ENCODE measurements at places on chromosomes 3 and 15.

- H3K4me3 ChIP-seq, result peak overlapping the region; percentile 84
- H3K36me3 ChIP-seq, result peaks cover 3% of the 10 kb centered on the region
- DNase-seq, result peak; percentile 58
- H3K27ac ChIP-seq, result peak overlapping the region; percentile 95
- no peaks in the 10 kb centered on the region for H3K27me3 ChIP-seq
Measured at GRCh38 chr15:74906067-74906449, 593 bp downstream of the FAM219B start.

GRCh38 chr3:191361456-191361855 lies 31.1 kb upstream of the UTS2B start:
- H3K27me3 ChIP-seq, result no peaks in the 10 kb centered on the region
- H3K27ac ChIP-seq, result no peak overlapping the region
- H3K4me1 ChIP-seq, result no peaks in the 10 kb centered on the region

GRCh38 chr3:87082796-87083440 lies 92.0 kb upstream of the VGLL3 start:
- no peak overlapping the region for H3K4me3 ChIP-seq
- no peak overlapping the region for H3K27ac ChIP-seq
- H3K4me1 ChIP-seq, result no peaks in the 10 kb centered on the region
- peak; percentile 31 for DNase-seq
- H3K27me3 ChIP-seq, result no peaks in the 10 kb centered on the region

DNA sequence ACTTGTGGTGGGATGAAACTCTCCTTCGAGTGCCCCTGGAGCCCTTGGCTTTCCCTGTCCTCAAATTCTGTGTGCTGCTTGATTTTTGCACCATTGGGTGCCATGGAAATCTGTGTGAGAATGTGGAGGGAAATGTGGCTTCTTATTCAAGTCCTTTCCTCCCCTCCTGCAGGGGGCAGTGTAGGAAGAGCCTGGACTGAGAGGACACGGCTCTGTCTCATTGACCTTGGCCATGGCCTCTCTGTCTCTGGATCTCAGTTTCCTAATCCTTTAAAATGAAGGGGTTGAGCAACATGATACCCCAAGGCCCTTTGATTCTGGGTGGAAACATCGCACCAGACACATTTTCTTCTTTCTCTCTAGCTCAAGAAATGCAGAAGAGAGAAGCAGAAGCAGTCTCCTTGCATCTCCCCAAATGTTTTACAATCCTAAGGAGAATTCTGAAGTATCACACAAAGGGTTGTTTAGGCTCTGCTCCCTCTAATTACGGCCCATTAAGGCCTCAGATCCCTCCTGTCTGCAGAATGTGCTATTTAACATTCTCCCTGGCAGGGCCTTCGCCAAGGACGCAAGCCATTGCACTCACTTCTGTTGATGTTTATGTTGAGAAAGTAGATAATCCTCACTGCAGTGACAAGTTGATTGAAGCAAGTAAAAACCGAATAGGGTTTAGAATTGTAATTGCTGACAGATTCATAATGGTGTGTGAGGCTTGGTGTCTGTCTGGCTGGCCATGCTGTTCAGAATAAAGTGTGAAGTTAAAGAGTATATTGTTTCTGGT lies 169.1 kb downstream of the TPRG1 start:
- no peaks in the 10 kb centered on the region for H3K27me3 ChIP-seq
- no peaks in the 10 kb centered on the region for H3K4me1 ChIP-seq
- peak; percentile 26 for DNase-seq
- no peak overlapping the region for H3K4me3 ChIP-seq
- no peaks in the 10 kb centered on the region for H3K36me3 ChIP-seq
- no peak overlapping the region for H3K27ac ChIP-seq

DNA sequence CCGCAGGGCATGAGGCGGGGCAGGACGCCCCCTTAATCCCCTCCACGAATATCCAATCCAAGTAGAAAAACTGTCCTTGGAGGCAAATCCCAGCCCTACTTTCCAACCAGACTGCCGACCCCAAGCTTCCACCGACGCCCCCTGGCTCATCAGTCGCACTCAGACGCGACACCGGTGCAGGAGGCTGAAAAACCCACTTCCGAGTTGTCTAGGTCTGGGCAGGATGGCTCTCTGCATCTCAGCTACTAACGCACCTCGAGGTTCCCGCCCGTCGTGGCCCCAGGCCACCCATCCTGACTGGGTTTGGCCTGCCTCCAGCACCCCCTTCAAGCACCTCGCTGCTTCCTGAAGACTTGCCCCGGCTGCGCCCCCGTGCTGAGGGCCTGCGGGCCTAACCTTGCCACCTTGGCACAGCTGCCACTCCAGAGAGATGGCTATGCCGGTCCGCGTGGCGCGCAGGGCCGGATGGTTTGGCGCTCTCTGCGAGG lies 15.5 kb downstream of the RGMA start:
- H3K4me1 ChIP-seq, result no peaks in the 10 kb centered on the region
- peak overlapping the region; percentile 36 for H3K27ac ChIP-seq
- H3K4me3 ChIP-seq, result no peak overlapping the region
- no peaks in the 10 kb centered on the region for H3K36me3 ChIP-seq
- no peak for DNase-seq
- peaks cover 30% of the 10 kb centered on the region for H3K27me3 ChIP-seq

- no peak overlapping the region for H3K27ac ChIP-seq
- peak overlapping the region; percentile 16 for H3K4me3 ChIP-seq
- no peaks in the 10 kb centered on the region for H3K36me3 ChIP-seq
- H3K4me1 ChIP-seq, result peaks cover 3% of the 10 kb centered on the region
Measured at GRCh38 chr3:23671851-23672589, 133.7 kb upstream of the UBE2E1 start.

DNA sequence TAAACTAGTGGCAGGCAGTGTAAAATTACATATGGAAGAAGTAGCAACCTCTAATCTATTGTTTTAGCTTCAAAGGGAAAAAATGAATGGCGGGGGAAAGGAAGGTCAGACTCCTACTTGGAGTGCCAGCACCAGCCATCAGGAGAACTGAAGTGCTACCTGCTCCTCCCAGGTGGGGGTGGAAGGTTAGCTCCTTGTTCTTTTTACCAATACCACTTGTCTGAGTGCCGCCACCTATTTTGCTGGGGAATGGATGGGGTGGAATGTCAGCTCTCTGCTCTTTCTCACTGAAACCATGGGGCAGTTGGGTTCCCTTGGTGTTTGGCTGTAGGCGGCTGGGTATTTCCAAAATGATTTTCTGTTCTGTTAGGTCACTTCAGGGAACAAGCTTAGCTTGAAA lies 428.7 kb upstream of the EPHA3 start:
- H3K4me1 ChIP-seq, result no peaks in the 10 kb centered on the region
- DNase-seq, result no peak
- H3K36me3 ChIP-seq, result no peaks in the 10 kb centered on the region
- no peak overlapping the region for H3K27ac ChIP-seq

DNA sequence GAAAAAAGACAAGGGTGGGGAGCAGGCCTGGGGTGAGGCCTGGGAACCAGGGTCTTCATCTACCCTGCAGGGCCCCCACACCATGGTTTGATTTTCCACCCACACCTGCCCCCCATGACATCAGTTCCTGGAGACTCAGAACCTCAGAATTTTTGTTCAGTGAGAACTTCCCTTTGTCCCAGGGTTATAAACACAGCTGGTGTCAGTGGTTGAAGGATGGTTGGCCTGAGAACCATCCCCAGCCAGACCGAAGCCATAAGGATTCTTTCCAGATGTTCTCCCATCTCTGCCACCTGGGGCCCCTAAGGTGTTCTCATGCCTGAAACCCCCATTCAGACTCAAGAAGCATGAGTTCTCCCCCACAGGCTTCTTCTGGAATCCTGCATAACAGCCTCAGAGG lies 16.6 kb downstream of the CCDC33 start:
- no peaks in the 10 kb centered on the region for H3K36me3 ChIP-seq
- no peak for DNase-seq
- H3K27me3 ChIP-seq, result no peaks in the 10 kb centered on the region
- H3K27ac ChIP-seq, result no peak overlapping the region
- no peak overlapping the region for H3K4me3 ChIP-seq

DNA sequence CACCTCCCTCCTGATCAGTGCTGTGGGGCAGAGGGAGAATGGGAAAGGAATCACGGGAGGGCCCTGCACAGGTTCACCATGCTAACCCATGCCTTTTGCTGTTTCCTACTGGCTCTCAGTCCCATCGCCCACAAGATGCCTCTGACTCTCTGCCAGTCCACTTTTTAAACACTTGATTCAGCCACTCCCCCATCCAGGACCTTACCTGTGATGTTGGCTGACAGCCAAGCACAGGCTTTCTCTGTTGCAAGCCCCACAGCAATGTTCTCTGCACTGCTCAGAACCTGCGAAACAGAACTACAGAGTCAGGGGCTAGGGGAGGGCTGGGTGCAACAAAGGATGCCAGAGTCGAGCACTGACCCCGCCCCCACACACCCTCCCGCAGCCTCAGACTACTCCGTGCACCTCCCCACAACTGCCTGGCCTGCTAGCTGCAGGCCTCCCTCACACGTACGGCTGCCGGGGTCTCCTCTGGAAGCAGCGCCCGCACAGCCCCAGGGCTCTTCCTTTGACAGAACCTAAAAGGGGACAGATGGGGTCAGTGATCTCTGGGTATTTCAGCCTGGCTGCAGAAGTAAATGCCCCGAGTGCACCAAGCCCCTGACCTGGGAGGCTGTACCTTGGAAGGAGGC lies 9.1 kb downstream of the CDAN1 start:
- no peak overlapping the region for H3K4me3 ChIP-seq
- H3K36me3 ChIP-seq, result peaks cover 7% of the 10 kb centered on the region
- no peak overlapping the region for H3K27ac ChIP-seq
- DNase-seq, result no peak
- H3K4me1 ChIP-seq, result no peaks in the 10 kb centered on the region
- H3K27me3 ChIP-seq, result no peaks in the 10 kb centered on the region

GRCh38 chr3:134627831-134628230 lies 23.0 kb downstream of the KY start:
- peak overlapping the region; percentile 12 for H3K27ac ChIP-seq
- H3K27me3 ChIP-seq, result no peaks in the 10 kb centered on the region
- H3K4me3 ChIP-seq, result no peak overlapping the region

- H3K4me3 ChIP-seq, result no peak overlapping the region
- H3K4me1 ChIP-seq, result peaks cover 5% of the 10 kb centered on the region
- H3K36me3 ChIP-seq, result peaks cover 8% of the 10 kb centered on the region
- no peak for DNase-seq
- no peaks in the 10 kb centered on the region for H3K27me3 ChIP-seq
Measured at GRCh38 chr15:40409366-40409765, 3.8 kb downstream of the IVD start.

- H3K4me1 ChIP-seq, result no peaks in the 10 kb centered on the region
- no peaks in the 10 kb centered on the region for H3K27me3 ChIP-seq
- no peak overlapping the region for H3K27ac ChIP-seq
Measured at GRCh38 chr3:100637197-100637631, 27.8 kb downstream of the ADGRG7 start.

DNA sequence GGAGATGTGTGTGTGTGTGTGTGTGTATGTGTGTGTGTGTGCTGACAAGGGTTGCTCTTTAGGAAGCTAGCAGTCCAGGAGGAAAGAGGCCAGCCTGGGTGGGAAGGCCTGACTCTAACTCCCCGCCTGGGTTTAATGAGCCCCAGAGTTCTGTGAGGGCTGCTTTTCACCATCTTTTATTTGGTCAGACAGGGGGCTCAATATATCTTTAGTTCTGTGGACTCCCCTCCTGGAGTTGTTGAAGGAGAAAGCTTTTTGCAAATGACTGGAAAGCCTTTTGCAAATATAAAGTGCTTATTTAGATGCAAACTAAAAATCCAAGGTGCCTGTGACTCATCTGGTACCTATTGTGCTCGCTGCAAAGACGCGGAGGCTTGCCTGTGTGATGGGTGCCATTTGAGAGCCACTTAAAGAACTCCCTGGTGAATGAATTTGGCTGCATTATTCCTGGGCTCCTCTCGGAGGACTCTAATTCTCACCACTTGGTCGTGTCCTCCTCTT lies 24.5 kb downstream of the DRD3 start:
- no peaks in the 10 kb centered on the region for H3K4me1 ChIP-seq
- no peak overlapping the region for H3K27ac ChIP-seq
- no peak overlapping the region for H3K4me3 ChIP-seq
- no peaks in the 10 kb centered on the region for H3K27me3 ChIP-seq
- no peaks in the 10 kb centered on the region for H3K36me3 ChIP-seq
- DNase-seq, result no peak

GRCh38 chr15:51758645-51759044 lies 7.2 kb downstream of the TMOD2 start:
- no peaks in the 10 kb centered on the region for H3K4me1 ChIP-seq
- no peaks in the 10 kb centered on the region for H3K36me3 ChIP-seq
- DNase-seq, result peak; percentile 43
- H3K4me3 ChIP-seq, result no peak overlapping the region
- H3K27me3 ChIP-seq, result no peaks in the 10 kb centered on the region
- no peak overlapping the region for H3K27ac ChIP-seq

DNA sequence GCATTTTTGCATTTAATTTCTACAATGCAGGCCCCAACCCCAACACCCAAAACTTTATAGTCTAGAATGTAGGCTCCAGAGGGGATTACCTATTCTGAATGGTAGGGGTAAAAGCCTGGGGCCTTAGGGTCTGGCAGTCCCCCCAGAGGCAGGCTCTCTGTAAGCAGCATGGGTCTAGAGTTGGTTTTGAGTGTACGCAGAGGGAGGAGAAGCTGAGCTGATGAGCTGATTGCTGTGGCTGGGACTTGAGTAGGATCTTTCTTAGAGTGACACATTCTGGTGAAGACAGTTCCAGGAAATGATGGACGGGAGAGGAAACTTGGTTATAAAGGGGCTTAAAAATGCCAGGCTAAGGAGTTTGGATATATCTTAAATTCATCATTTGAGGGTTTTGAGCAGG lies 2.1 kb downstream of the LPP start:
- DNase-seq, result no peak
- H3K36me3 ChIP-seq, result no peaks in the 10 kb centered on the region
- peak overlapping the region; percentile 94 for H3K27ac ChIP-seq
- no peaks in the 10 kb centered on the region for H3K27me3 ChIP-seq
- no peak overlapping the region for H3K4me3 ChIP-seq
- H3K4me1 ChIP-seq, result peaks cover 11% of the 10 kb centered on the region

DNA sequence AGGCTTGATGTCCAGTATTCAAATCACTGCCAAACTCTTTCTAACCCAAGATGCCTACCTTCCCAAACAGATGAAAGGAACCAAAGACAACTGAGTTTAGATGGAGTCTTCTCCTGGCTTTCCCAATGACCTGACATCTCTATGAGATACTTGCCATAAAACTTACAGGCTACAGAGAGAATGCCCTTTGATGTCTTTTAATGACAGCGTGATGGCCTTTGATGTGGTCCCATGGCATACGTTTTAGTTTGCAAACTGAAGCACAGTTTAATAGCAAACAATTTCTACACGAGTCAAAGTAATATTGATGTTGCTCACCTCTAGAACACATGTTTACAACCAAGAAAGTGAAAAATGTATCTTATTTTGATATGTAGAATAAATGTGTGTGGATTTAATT lies 73.2 kb downstream of the ZIC4 start:
- DNase-seq, result no peak
- no peak overlapping the region for H3K27ac ChIP-seq
- no peak overlapping the region for H3K4me3 ChIP-seq
- H3K4me1 ChIP-seq, result no peaks in the 10 kb centered on the region
- no peaks in the 10 kb centered on the region for H3K27me3 ChIP-seq

- no peaks in the 10 kb centered on the region for H3K27me3 ChIP-seq
- no peak overlapping the region for H3K27ac ChIP-seq
- no peaks in the 10 kb centered on the region for H3K36me3 ChIP-seq
- no peak overlapping the region for H3K4me3 ChIP-seq
Measured at GRCh38 chr3:146585156-146585555, 20.0 kb downstream of the PLSCR5 start.

- H3K36me3 ChIP-seq, result no peaks in the 10 kb centered on the region
- no peaks in the 10 kb centered on the region for H3K4me1 ChIP-seq
- no peaks in the 10 kb centered on the region for H3K27me3 ChIP-seq
- H3K4me3 ChIP-seq, result no peak overlapping the region
- no peak overlapping the region for H3K27ac ChIP-seq
Measured at GRCh38 chr3:126194713-126195305, 14.4 kb upstream of the ALDH1L1 start.

Data from colonic mucosa (tissue), 4 donors.